HS-5 (cell line): ENCODE measurements at places on chromosomes 2 and 18.

DNA sequence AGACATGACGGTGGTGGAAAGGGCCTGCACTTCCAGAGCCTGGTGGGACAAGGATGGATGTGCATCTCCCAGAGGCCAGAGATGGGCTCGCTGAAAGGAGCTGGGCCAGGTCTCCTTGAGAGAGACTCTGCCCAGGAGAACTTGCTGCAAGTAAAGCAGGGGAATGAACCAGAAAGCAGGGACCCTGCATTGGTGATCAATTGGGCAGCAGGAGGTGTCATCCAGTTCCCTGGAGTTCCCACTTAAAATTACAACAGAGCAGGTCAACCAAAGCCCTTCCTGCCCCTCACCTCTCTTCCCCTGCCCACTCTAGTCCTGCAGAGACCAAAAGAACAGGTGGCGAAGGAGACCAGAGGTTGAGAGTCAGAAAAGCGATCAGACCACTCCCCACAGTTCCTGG lies 69.7 kb upstream of the CAB39 start:
- DNase-seq: no peak

GRCh38 chr2:54871457-54872107 lies 148.1 kb downstream of the EML6 start:
- DNase-seq: no peak

DNA sequence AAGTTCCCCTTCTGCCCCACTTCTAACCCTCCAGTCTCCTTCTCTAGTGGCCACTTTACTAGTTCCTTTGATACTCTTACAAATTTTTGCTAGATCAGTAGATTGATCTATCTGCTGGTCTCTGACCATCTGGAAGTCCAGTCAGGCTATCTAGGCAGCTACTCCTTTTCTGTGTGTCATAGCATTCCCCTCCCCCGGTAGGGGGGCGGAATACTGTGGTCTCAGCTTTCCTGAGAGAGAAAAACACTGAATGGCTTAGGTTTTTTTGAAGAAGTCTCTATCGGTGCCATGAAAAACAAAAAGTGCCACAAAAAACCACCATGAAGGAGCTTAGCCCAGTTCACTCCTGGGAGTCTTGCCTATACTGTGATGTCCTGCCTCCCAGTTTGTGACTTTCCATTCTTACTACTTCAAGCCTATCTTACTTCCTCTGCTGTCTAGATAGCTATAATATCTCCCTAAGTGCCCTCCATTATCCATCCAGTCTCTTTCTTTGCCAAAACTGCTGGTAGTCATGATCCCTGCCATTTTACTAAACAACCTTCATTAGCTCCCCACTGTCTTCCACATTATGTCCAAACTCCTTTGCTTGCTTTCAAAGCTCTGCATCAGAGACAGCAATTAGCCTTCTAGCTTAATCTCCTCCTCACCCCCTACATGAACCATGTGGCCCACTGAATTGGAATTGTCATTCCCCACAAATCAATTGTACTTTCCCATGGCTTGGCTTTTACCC lies 29.9 kb downstream of the TPGS2 start:
- DNase-seq: no peak

DNA sequence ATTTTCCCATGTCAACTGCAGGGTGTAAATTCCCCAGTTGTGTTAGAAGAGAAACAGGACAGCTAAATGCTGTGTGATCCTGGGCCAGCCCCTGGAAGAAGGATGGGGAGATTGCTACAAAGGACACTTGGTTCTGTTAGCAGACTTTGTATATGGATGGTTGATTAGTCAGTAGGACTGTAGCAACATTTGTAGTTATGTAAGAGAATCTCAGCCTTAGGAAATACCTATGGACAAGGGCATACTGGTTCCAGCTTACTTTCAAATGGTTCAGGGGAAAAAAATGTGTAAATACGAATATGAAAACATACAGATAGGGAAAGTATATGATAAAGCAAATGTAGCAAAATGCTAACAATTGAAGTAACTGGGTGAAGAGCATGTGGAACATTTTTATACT lies 47.6 kb downstream of the GNAL start:
- no peak for DNase-seq

GRCh38 chr2:235500761-235501672 lies 7.2 kb downstream of the AGAP1 start:
- DNase-seq: peak; percentile 49

DNA sequence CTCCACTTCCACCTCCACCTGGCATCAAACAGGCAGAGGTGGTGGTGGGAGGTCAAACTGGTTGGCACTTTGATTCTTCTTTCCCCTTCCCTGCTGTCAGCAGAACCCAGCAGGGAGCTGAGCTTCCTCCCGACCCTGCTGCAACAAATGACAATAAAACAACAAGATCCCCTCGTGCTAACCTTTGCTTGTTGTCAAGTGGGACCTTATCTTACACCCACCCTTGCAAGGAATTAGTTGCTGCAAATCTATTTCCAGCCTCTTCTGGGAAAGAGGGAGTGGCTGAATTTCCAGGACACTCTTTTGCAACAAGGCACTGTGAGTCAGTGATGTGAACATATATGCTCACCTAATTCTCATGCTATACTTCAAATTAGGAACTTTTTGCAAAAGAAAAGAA lies 655.1 kb downstream of the DSC3 start:
- no peak for DNase-seq

- DNase-seq: no peak
Measured at GRCh38 chr2:64910972-64911433, 78.2 kb upstream of the SLC1A4 start.

DNA sequence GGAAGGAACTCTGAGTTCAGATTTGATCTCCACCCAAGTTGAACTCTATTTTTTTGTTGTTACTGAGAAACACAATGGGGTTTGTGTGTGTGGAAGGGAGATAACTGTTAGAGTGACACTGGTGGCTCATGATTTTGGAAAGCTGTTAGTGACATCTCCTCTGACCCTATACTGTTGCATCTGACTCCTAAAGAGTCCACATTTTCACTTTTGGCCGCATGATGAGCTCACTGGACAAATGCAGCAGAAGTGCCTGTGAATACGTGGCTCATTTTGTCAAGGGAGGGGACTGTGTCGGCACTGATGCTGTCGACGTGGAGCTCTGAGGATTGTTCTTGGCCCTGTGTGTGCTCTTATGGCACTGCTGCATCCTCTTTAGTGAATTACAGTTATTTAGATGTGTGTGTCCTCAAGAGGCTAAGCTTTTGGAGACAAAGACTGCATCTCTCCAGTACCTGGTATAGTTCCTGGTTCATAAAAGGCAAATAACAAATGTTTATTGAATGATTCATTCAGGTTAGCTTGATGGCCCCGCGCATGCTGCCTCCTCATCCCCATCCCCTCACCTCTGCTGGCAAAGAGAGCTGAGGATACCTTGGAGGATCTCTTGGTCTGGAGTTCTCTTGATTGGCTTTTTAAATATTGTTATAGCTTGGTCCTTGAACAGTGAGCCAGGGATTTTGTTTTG lies 135.4 kb downstream of the PHLPP1 start:
- no peak for DNase-seq

DNA sequence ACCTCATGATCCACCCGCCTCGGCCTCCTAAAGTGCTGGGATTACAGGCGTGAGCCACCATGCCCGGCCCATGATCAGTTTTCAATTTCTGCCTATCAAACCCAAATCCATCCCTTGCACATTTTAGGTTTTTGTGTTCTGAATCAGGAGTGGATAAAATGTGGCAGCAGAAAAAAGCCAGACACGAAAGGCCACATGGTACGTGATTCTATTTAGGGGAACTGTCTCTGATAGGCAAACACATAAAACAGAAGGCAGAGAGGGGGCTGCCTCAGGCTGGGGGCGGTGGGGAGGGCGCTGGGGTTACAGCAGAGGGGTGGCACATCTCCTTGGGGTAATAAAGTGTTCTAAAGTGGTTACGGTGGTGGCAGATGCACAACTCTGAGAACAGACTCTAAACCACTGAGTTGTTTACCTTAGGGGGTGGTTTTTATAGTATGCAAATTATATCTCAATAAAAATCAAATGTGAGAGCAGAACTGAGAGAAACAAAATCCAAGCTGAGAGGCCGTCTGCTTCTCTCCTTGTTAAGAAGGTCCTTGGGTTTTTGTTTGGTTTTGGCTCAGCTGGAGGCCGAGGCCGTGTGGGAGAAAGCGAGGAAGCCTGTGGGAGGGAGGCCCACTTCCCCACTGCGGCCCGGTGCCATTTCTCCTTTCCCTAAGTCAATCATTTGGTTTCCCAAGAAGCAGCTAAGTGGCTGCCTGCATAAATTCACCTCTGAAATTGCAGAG lies 78.0 kb downstream of the SOWAHC start:
- no peak for DNase-seq

- DNase-seq: no peak
Measured at GRCh38 chr2:127176371-127177311, 43.5 kb downstream of the CYP27C1 start.

DNA sequence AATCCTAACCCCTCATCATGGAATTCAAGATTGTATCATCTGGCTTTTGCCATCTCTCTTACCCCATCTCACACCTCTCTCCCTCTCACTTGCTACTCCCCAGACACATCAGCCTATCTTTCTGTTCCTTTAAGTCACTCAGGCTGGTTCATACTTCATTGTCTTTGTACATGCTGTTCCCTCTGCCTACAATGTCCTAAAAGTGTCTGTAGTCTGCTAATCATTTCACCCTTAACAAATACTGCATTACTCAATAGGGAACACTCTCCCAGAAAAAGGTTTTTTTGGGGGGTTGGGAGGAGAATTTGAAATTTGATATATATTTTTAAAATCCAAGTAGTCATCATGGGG lies 146.2 kb upstream of the KLF7 start:
- no peak for DNase-seq

DNA sequence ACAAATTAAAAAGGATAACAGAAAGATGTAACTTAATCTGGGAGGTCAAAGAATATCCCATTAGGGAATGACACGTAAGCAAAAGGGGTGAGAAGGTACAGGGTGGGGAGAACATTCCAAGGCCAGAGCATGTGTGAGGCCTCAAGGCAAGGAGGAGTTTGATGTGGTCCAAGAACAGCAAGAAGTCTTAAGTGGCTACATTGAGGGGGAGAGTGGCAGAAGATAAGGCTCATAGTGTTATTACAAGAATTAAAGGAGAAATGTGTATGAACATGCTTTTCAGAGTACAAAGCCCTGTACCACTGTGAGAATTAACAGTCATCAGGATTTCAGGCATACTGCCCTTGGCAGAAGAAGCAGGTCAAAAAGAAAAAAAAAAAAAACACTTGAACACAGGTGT lies 174.4 kb upstream of the ERBB4 start:
- DNase-seq: no peak

GRCh38 chr2:166610913-166611305 lies 116.9 kb upstream of the SCN7A start:
- DNase-seq: no peak

DNA sequence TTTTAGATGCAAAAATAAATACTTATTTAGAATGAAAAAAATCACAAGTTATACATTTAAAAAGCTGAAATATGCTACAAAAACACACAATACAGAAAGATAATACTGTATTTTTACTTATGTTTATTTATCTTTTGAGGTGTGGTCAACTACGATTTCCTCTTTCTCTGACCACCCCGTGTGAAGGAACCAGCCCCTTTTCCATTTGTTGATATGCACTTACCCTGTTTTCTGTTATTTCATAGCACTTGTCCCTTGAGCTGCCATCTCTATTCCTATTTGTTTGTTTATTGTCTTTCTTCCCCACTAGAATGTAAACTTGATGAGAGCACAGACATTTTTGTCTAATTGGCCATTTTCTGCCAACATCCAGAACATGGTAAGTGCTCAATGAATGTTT lies 460.5 kb upstream of the TRIB2 start:
- DNase-seq: no peak

GRCh38 chr2:150889141-150889540 lies 372.5 kb downstream of the RBM43 start:
- no peak for DNase-seq

DNA sequence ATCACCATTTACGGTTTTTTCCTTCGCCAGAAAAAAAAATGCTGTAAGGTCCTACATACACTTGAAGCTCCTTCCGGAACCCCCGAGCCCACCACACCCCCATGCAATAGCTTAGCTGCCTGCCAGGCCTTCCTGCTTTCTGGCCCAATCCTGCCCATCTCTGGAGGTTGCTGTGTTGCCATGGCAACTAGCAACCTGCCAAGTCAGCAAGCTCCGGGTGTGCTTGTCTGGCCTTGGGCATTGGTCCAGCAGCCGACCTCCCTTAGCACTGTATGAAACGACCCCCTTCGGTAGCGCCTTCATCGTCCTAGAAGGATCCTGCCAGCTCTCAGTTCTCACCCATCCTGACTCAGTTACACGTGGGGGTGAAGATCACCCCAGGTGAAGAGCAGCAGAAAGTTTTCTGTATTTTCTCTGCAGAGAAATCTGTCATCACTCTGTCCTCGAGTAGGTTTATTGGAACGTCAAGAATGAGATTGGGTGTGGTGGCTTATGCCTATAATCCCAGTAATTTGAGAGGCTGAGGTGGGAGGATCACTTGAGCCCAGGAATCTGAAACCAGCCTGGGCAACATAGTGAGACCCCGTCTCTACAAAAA lies 47.4 kb upstream of the MTCL1 start:
- DNase-seq: no peak

GRCh38 chr2:176166272-176166671 lies 9.2 kb downstream of the HOXD3 start:
- no peak for DNase-seq

- DNase-seq: no peak
Measured at GRCh38 chr2:211328126-211328525, 771.7 kb downstream of the CPS1 start.
